Cerebellar nuclear complex (tissue), 1 donor: ENCODE measurements at places on chromosomes 1 and 21.

DNA sequence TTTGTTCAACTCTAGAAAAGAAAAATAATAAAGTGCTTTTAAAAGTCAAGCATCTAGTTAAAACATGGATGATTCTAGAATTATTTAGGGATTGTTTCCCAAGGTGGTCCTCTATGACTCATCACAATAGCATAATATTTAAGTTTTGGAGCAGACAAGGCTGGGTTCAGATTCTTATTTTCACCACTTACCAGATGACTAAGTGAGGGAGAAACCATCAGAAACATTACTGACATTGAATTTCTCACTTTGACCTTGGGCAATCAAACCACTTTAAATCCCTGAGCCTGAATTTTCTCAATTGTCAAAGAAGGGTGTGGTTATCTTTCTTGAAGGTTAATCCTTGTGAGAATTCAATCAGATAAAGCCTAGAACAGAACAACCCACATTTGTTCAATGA is 102.5 kb upstream of the PTGFR start:
- no peak for DNase-seq

DNA sequence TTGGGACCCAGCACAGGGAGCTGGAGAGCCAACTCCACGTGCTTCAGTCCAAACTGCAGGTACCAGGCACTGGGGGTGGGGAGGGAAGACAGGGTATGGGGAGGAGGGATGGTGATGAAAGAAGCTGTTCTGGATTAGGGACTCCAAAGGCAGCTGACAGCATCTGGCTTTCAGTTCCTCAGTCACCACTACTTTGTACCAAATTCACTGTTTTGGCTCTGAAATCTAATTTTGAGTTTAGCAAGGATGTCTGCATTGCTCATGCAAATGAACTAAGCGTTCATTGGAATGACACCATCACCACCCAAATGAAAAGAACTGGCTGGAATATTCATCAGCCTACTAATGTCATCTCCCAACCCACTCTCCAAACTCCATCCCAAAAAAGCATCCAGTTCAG is 8.7 kb downstream of the C1orf74 start:
- no peak for DNase-seq

GRCh38 chr1:28160782-28161266 is 15.7 kb downstream of the PTAFR start:
- DNase-seq: no peak

DNA sequence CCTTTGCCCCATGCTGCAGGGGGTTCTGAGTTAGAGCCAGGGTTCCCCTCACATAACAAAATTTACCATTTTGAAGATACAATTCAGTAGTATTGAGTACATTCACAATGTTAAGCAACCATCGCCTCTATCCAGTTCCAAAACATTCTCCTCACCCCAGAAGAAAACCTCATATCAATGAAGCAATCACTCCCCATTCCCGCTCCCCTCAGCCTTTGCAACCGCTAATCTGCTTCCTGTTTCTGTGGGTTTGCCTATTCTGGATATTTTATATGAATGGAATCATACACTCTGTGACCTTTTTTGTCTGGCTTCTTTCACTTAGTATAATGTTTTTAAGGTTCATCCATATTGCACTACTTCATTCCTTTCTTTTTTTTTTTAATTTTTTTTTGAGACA is 32.9 kb downstream of the SERINC2 start:
- no peak for DNase-seq

DNA sequence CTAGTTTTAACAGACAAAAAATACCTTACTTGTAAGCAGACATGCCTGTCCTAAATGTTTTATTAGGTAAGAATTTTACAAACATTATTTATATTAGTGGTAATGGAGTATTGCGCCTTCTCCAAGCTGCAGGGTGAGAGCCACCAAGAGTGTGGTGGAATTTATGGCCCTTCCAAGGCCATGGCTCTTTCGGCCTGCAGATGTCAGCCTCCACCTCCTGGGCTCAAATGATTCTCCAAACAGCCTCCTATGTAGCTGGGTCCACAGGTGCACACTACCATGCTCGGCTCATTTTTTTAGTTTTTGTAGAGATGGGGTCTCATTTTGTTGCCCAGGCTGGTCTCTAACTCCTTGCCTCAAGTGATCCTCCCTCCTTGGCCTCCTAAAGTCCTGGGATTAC is 56.3 kb downstream of the ITGB3BP start:
- no peak for DNase-seq

GRCh38 chr21:29808153-29808552 is 131.6 kb downstream of the GRIK1 start:
- no peak for DNase-seq

GRCh38 chr1:22796642-22797041 is 86.0 kb downstream of the EPHB2 start:
- no peak for DNase-seq

GRCh38 chr1:89757532-89757931 is 63.3 kb upstream of the LRRC8D start:
- DNase-seq: no peak

GRCh38 chr1:79547514-79547913 is 541.0 kb upstream of the ADGRL4 start:
- DNase-seq: no peak

DNA sequence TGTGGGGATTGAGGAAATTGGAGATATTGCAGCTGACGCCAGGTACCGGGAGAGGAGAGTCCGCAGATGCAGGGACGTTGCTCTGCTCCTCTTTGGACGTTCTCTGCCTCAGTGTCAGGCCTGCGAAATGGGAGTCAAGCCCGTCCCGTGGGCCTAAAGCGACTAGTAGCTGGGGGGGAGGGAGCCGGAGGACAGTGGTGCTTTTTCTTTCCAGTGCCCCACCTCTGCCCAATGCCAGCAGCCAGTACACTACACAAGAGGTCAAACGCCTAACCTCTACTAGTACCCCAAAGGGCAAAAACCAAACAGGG is 413.6 kb upstream of the ESRRG start:
- DNase-seq: no peak

DNA sequence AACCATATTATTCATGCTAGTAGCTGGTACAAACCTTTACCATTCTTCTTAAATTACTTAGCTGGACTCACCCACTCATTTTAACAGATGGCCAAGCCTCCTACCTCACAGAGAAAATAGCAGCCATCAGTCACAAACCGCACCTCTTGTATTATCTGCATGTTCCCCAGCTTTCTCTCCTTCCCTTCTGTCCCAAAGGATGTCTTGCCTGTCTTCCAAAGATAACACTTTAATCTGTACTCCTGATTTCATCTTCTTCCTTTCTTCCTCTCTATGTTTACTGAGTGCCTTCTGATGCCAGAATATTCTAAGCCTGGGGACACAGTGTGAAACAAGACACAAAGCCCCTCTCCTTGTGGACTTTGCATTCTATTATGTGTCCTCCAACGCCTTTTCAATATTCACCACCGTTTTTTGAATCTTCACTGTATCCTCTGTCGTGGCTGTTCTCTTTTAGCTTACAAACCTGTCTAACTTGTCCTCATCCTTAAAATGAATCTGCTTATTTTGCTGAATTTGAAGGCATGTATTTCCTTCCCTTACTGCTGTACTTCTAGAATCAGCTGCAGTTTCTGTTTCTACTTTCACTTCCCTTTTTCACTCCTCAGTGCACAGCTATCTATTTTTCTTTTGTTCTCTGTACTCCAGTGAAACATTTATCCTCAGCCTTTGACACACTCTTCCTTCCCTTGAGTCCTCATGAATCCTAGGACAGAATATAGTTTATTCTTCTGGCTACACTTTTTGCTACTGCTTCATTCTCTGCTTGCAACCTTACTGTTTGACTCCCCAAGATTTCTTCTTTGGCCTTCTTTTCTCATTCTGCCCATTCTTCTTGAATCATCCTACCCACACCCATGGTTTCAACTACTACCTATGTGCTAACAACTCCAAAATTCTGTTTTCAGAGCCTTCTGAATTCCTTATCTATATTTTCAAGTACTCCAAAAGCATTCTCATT is 216.9 kb upstream of the SAMSN1 start:
- no peak for DNase-seq
